ENCODE measurements at places on chromosomes 13 and 19.
A peak's percentile ranks its signal among the peaks of the same experiment; 100 is the strongest.

DNA sequence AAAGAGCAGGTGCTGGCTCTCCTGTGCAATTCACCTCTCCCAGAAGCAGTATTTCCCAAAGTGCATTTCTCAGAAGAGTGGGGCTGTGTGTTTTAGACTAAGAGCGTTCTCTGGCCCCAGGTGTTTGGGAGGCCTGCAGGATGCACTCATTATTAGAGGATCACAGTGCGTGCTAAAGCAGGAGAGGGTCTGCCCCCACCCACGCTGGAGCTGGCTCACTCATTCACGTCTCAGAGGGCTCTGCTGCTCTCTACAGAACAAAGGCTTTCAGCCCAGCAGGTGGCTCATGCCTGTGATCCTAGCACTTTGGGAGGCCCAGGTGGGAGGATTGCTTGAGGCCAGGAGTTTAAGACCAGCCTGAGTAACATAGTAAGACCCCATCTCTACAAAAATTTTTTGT, 756.7 kb downstream of the UQCRFS1 start:
- DNase-seq = no peak

DNA sequence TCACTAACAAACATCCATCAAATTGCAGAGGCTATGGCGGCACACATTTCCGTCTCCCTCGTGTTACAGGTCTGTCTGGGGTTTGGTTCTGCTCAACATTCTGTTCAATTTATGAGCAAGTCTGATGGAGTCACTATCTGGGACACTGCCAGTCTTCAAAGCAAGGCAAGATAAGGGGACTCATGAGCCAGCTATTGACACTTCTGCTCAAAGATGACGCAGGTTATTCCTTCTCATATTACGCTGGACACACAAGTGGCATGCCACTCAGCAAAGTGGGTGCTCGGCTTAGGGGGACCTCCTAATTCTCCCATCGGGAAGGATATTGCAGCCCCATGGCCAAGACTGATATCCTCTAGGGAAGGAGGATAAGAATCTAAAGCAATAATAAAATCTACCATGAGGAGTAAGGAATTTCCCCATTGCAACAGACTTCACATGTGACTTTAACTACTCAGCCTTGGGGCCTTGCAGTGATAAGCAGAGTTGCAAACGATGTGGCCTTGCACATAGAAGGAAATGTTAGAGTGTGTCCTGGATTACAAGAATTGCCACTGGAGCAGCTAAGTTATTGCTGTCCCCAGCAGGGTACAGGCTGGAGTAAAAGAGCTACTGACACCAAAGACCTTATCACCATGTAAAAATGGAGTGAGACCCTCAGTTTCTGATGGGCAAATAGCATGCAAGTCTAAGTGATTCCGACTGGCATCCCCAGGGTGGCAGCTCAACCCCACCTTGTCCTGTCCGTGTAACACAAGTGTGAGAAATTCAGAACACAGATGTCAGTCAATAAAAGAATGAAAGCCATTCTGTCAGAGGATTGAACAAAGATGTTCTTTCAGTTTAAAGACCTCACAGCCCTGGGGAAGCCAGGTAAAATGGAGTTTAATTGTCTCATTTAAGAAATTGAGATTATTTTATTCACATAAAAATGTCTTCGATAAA, 306.1 kb downstream of the IRS2 start:
- DNase-seq = no peak

GRCh38 chr13:30965380-30965779, 32.9 kb downstream of the TEX26 start:
- no peak for DNase-seq

GRCh38 chr19:7225741-7226140, 68.5 kb downstream of the INSR start:
- DNase-seq = no peak

DNA sequence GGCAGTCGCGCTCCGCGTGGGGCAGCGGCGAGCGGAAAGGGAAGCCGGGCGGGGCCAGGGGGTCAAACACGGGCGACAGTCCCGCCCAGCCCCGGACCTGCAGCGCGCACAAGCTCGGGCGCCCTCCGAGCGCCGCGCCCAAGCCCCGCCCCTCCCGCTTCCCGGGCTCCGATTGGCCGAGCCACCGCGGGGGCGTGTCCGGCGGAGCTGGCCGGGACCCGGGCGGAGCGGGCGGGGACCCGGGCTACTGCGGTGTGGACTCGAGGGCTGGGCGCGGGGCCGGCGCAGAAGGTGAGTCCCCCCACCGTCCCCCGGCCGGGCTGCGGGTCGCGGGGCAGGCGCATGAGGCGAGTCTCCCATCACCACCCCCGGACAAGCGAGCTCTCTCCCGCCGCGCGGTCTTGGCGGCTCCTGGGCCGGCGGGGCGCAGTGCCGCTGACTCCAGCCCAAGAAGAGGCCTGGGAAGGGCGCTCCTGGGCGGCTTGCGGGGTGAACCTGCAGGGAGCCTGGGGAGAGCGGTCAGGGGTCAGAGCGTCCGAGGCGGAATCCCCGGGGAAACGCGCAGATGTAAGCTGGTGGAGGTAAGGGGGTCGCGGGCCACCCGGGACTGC, at the start of gene PLEKHF1:
PLEKHF1 (plus strand) TSS at position 247 of the 611 bp plus-strand sequence. CDS start 8,379 bp downstream, outside the sequence.
- DNase-seq = peak; percentile 49

DNA sequence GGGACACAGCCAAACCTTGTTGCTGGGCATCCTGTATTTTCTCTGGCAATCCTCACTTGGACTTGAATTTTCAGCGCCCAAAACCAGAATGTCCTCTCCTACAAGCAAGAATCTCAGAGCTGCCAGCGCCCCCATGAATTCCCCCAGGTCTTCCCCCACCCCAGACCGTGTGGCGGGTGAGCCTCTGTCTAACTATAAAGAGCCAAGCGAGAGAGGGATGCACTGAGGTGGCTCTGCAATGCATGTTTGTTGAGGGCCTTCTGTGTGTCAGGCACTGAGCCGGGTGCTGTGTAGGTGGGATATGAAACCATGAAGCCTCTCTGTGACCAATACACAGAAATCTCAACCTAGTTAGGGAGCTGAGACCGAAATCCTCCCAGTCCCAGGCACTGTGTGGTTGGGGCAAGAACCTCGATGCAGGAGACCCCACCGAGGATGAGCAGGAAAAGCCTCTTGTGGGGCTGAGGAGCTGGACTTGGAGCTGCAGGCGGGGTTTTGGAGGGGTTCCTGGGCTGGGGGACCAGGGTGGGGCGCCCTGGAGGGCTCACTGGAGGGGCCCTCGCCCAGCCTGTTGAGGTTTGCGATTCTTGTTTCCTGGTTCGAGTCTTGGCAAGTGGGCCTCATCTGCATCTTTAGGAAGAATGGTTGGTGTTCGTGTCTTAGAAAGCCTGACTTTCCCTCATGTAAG, 12.4 kb upstream of the PROZ start:
- DNase-seq = no peak

- no peak for DNase-seq
Measured at GRCh38 chr13:93953841-93954240, 525.6 kb downstream of the DCT start.

GRCh38 chr13:42405665-42406390, 133.9 kb downstream of the AKAP11 start:
- no peak for DNase-seq

GRCh38 chr19:43460362-43461016, 4.9 kb downstream of the LYPD3 start:
- no peak for DNase-seq

GRCh38 chr13:114241918-114242317, 7.2 kb downstream of the CDC16 start:
- no peak for DNase-seq

- no peak for DNase-seq
Measured at GRCh38 chr19:12828494-12828893, 5.9 kb downstream of the RTBDN start.

DNA sequence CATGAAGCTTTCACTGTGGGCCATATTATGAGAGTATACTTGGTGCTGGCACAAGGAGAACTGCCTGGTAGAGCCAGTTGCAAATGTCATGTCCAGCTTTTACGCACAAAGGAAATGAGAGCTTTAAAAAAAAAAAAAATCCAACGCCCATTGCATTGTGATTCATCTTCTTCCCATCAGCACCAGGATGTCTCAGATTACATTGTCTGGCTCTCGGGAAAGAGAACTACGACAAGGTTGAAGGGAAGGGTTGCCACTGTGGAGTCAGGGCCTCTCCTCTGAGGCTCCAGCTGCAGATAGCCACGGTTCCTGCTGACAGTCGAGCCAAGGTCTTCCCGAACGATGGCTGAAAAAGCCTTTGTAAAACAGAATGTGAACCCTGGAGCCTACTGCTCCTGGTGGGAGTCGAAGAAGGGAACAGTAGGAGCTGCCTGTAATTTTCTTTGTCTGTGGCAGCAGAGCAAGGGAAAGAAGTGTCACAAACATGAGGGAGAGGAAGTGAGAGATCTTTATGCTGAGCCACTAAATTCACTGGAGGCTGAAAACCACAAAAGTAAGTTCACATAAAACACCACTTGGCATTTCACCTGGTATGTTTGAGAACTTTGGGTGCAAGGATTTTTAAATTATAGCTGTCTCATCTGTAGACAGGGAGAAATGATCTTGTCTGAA, 704.7 kb downstream of the DIAPH3 start:
- no peak for DNase-seq

DNA sequence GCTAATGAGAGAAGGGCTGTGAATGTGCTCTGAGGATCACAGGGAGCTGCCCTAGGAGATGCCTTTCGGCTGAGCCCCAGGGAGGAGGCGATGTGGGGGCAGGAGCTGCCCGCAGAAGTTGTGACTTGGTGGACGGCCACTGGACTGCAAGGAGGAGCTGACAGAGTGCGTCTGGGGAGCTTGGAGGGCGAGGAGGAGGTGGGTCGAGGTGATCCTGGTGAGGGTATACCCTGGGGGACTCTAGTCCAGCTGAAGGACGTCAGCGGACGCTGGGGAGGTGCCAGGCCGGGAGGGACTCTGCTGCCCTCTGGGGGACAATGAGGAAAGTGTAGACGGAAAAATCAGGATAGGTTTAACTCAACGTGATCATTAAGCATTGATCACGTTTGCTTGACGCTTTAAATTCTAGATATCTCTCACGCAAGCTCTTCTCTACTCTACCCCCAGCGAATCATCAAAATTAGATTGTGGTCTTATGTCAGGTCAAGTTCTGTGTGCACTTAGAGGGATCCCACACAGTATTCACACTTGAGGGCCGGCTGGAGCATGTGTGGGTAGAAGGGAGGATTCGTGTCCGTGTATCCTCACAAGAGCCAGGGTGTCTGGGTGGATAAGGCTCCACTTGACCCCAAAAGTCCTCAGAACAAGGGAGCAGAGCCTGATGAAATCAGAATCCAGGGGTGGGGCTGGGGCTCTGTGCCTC, 3.3 kb upstream of the CEACAM7 start:
- DNase-seq = no peak

- DNase-seq = no peak
Measured at GRCh38 chr19:11337080-11337479, 2.4 kb downstream of the RAB3D start.

- no peak for DNase-seq
Measured at GRCh38 chr13:71610876-71611275, 256.1 kb downstream of the DACH1 start.

DNA sequence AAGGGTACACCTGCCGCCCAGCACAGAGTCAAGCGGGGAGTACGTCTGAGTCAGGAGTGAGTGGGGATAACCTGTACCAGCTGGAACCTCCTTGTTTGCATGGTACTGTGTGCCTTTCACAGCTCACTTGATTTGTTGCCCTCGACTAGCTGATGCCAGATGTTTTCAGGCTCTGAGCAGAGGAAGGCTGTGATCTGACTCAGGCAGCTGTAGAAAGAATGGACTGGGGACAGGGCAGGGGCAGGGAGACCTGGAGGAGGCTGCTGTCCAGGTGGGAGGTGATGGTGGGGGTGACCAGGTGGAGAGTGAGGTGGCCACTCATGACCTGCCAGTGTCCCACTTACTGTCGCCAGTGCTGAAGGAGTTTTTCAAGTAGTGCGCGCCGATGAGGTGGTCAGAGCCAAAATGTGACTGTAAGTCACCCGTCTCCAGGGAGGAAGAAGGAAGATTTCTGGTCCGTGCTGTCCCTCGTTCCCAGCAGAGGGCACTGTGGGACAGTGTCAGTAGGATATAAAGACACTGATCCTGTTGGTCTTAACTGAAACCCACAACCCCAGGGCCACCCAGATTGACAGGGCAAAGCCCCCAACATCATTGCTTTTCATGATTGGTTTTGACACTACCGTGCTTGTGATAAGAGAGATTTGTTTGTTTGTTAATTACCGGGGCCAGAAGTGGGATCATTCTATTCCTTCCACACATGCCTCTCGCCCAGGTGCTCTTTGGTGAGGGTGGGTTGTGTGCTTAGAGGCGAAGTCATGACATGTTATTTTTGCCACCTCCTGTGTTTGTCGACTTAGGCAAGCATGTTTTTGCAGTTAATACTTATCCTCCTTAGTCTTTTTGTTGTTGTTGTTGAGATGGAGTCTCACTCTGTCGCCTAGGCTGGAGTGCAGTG, 128.4 kb downstream of the DPF1 start:
- no peak for DNase-seq

GRCh38 chr13:100951016-100951415, 276.4 kb upstream of the TMTC4 start:
- DNase-seq = peak; percentile 89

DNA sequence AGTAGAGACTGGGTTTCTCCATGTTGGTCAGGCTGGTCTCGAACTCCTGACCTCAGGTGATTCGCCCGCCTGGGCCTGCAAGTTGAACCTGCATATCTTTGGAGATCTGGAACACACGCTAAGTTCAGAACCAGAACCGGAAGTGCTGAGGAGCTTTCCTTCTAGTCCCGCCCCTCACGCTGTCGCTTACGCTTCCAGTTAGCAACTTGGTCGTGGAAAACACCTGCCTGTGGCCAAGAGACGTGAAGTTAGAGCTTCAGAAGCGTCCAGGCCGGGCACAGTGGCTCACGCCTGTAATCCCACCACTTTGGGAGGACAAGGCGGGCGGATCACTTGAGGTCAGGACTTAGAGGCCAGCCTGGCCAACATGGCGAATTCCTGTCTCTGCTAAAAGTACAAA, 15.0 kb upstream of the ZNF57 start:
- no peak for DNase-seq

DNA sequence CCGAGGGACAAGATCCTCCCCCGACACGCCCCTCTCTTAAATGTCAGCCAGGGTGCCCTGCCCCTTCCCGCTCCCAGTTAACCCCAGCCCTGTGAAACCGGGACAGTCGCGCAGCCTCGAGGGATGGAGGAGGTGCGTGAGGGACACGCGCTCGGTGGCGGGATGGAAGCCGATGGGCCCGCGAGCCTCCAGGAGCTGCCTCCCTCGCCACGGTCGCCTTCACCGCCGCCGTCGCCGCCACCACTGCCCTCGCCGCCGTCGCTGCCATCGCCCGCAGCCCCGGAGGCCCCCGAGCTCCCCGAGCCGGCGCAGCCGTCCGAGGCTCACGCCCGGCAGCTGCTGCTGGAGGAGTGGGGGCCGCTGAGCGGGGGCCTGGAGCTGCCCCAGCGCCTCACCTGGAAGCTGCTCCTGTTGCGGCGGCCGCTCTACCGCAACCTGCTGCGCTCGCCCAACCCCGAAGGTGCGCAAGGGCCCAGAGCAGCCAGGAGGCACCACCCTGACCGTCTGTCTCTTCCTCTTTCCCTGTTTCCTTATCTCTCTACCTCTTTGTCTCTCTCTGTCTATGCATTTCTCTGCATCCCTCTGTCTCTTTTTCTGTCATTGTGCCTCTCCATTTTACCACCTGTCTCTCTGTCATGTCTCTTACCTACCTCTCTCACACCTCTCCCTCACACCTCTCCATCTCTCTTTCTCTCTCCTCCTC, at the start of gene NCCRP1:
NCCRP1 (plus strand) TSS at position 105 of the 703 bp plus-strand sequence; CDS start at position 124, 19 bp downstream.
- DNase-seq = no peak

- no peak for DNase-seq
Measured at GRCh38 chr13:79451500-79451962, 29.4 kb upstream of the NDFIP2 start.

GRCh38 chr19:38073841-38074685, 150.0 kb downstream of the DPF1 start:
- DNase-seq = no peak
